ENCODE measurements at places on chromosomes 7 and 10.

GRCh38 chr7:90892213-90892612 is 296.1 kb downstream of the CDK14 start:
- DNase-seq = no peak

DNA sequence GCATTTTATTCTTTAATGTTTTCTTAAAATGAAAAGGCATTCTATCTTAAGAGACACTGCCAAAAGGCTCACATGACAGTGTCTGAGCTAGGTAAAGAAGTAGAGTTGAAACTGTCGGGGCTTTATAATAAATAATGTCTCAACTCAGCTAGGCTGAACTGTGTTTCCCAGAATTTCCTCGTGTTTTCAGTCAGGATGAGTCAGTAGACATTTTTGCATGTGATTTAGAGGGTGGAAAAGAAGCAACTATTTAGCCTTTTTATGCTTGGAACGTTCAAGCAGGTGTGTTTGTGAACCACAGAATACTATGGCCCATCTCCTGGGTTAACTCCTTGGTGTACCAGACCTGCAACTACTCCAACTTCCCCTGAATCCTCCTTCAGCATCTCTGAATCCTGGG is 23.4 kb upstream of the LIPA start:
- DNase-seq = no peak

DNA sequence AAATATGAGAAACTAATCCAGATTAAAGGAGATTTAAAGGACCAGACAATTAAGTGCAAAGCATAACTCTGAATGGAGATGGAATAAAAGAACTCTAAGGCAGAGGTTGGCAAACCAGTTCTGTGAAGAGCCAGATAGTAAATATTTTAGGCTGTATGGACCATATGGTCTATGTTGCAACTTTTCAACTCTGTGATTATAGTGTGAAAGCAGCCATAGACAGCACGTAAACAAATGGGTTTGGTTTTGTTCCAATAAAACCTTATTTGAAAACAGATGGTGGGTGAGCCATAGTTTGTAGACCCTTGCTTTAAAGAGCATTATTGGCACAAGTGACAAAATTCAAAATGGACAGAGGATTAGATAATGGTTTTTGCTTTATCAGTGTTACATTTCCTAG is 884.1 kb downstream of the CCSER2 start:
- DNase-seq = no peak

DNA sequence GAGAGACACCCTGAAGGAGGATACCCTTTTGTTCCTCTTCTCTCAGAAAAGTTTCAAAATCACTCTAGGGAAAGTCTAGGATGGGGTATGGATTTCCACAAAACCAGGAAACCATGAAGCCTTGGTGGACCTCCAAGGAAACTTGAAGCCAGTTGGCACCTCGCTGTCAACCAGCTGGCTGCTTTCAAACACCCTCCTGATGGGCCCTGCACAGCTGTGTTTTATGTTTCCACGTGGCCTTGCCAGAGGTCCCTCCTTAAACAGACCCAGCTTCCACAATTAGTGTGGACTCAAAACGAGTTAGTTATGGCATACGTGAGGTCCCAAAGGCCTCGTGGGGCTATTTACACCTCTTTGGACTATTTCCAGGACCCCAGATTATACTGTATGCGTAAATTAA is 5.9 kb downstream of the PPP1R3A start:
- no peak for DNase-seq
